NCI-H1092 treated with DMSO at 0.1 percent for 48 hours (cell line): ENCODE measurements at places on chromosomes 1 and 21.
A peak's percentile ranks its signal among the peaks of the same experiment; 100 is the strongest.

DNA sequence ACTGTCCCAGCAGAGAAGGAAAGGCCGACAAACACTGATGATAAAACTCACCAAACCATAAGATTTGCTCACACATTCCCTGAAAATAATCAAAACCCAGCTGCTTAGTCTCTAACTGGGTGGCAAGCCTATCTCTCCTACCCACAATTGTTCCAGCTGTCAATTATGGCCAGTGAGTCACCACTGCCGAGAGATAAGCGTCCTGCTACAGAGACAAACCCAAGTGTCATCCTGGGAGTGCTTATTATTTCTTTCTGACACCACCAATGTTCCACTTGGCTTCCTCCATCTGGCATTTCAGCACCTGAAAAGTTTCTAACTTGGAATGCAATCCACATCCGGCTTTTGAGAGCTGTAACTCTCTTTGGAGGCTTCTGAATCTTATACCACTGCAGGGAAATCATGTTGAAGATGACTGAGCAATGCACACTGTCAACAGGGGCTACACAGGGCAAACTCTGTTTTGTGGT, 51.5 kb upstream of the VAV3 start:
- DNase-seq = no peak

GRCh38 chr21:24076179-24076578, 1531.1 kb downstream of the MRPL39 start:
- DNase-seq = peak; percentile 2

- DNase-seq = no peak
Measured at GRCh38 chr1:97451046-97451826, 469.6 kb downstream of the DPYD start.

DNA sequence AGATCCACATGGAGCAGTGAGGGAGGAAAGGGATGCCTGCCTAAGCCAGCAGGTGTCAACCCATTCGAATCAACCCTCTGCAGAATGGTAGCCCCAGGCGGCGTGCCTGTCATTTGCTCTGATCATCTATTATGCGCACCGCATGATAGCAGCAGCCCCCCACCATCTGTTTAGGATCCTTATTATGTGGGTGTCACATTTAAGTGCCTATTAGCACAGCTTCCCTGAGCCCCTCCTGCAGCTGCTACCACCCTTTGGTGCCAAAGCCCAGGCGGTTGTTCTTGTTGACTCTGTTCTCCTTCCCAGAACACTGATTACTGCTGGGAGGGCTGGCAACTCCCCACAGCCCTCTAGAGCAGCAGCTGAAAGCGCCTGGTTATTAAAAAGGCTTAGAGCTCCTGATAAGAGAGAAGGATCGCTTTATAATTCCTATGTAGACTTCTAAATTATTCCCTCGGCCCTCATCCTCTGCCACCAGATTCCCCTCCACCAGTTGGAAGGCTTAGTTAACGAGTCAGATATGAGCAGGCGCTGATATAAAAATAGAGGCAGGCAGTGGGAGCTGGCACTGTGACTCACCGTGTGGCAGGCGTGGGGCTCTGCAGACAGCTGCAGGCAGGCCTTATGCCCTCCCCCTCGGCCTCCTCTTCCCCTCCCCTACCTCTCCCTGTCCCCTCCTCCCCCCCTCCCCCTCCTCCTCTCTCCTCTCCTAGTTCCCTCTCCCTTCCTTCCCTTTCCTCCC, 23.0 kb downstream of the ACTA1 start:
- DNase-seq = peak; percentile 99

- DNase-seq = no peak
Measured at GRCh38 chr1:110570901-110571300, 35.3 kb downstream of the KCNA2 start.

DNA sequence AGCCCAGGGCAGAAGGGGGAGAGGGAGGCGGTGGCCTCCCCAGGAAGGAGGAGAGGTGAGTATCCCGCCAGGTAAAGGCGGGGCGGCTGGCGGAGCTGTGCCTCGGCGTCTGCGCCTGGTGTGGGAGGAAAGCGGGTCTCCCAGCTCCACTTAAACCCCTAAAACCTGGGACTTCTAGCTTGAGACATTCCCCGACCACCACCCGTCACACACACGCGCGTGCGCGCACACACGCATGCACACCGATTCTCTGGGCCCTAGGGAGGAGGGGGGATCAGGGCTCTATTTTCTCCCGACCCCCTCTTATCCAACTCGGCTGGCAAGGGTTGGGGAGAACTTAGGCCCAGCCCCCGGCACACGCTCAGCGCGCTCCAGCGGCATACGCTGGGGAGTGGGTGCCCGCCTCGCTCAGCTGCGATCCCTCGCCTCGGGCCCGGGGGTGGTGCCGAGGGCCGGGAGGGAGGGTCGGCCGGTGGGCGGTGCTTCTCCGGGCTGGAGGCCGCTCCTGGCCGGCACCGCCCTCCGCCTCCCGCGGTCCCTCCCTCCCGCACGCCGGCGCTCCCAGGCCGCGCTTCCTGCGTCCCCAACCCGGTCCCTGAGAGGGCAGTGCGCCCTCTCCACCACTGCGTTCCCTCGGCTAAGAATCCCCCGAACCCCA, at the start of gene TMEM51:
TMEM51 (plus strand) TSS at position 564 of the 658 bp plus-strand sequence. CDS start 61,341 bp downstream, outside the sequence.
- DNase-seq = peak; percentile 77

DNA sequence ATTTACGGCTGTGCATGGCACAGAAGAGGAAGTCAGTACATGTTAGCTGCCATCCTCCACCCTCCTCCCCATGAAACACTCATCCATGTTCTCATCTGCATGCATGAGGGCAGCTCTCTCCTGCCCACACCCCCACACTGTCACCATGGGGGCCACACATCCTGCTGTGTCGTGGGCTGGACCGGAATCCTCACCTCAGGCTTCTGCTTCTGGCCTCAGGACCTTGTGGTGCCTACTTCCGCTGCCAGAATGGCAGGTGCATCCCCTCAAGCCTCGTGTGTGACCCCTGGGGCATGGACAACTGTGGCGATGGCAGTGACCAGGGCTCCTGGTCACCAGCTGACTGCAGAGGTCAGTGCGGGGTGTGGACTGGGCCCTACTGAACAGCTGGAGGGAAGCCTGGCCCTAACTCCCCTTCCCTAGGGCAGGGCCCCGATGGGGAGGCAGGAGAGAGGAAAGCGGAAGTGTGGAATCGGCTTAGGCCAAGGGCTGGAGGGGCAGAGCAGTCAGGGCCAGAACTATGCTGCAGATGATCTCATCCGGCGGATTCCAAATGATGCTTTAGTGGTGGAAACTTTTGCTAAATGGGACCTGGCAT, 3.8 kb downstream of the LDLRAD2 start:
- DNase-seq = no peak

DNA sequence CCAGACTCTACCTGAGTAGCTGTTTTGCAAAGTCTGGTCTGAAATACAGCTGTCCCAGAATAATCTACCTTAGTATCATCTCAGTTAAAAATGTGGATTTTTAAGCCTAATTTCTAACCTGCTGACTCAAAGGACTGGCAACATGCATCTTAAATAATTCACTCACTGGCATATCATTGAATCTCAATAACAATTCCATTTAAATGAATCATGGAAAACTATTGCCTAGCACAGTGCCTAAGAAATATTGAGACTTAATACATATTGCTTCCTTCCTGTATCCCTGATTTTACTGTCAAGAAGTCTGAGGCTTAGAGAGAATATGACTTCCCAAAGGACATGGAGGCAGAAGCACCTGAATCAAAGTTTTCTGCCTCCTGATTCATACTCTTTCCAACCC, 3.1 kb downstream of the CCDC190 start:
- DNase-seq = no peak

GRCh38 chr21:46097336-46098293, at the start of gene COL6A2:
Gene COL6A2 (plus strand): TSS chr21:46098112.
- DNase-seq = no peak

DNA sequence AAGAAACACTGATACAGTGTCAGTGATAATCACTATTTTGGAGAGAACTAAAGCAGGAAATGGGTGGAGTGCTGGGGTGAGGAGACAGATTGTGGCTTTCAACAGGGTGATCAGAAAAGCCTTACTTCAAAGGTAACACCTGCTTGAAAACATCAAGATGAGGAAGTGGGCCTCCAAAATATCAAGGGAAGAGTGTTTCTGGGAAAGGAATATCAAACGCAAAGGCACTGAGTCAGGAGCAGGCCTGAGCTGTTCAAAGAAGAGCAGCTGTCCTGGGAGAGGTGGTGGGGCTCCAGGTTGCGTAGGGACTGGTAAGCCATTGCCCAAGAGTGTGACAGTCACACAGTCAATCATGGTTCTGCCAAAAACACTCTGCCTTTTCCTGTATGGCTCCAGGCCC, 47.1 kb upstream of the ATP1A1 start:
- DNase-seq = no peak

- no peak for DNase-seq
Measured at GRCh38 chr1:39282537-39283216, 78.2 kb downstream of the MACF1 start.

DNA sequence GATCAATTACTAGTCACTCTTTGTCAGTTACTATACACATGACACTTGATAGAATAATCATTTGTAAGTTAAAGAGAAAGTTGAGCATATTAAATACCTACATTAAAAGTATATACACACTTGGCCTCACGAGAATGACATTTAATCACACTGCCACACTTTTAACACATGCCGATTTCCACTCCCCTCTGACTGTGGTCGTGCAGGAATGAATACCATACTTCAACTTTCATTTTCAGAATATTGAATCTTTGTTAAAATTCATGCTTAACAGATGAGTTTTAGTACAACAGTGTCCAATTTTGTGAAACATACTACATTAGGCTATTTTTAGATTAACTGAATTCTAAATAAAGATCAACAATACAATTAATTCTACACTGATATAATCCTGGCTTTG, 78.2 kb upstream of the SDC3 start:
- no peak for DNase-seq

DNA sequence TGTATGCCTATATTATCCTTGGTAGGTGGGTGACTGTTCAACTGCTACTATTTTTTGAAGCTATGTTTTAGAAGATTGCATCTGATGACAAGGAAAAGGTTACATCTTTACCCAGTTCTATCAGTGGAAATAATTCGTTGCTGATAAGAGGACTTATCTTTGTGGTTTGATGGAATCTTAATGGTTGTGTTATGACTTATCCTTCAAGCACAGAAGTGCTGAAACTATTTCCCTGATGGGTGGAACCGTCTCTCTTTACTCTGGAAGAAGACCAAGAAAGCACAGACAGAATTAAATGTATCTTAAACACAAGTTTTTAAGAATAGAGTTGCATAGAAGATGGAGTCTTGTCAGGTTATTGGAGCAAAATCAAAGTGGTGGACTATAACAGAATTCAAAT, 437.7 kb upstream of the KAZN start:
- no peak for DNase-seq

DNA sequence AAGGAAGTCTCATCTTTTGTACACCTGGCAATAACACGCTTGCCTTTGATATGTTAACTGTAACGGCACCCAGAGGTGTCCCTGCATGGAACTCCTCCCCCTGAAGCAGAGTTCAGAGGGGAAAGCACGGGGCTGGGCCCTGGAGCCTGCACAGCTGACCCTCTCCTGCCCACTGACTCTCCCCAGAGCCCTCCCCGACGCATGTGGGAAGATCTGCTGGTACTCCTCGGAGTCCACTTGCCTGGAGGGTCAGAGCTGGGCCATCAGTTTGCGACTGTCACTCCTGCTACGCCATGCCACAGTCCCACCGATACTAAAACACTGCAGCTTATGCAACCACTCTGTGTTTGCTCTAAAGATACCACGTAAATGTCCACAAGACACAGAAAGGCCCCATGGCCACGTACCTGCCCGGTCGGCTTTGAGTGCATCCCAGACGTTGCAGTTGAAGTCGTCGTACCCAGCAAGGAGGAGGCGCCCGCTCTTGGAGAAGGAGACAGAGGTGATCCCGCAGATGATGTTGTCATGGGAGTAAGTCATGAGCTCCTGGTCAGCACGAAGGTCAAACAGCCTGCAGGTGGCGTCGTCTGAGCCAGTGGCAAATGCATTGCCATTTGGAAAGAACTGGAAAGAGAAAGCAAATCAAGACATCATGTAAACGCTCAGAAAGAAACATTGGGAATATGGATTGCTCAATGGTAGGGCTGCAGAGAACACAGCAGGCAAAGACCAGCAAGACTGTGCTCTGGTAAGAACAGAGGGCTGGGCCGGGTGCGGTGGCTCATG, 10.6 kb upstream of the NADK start:
- no peak for DNase-seq

DNA sequence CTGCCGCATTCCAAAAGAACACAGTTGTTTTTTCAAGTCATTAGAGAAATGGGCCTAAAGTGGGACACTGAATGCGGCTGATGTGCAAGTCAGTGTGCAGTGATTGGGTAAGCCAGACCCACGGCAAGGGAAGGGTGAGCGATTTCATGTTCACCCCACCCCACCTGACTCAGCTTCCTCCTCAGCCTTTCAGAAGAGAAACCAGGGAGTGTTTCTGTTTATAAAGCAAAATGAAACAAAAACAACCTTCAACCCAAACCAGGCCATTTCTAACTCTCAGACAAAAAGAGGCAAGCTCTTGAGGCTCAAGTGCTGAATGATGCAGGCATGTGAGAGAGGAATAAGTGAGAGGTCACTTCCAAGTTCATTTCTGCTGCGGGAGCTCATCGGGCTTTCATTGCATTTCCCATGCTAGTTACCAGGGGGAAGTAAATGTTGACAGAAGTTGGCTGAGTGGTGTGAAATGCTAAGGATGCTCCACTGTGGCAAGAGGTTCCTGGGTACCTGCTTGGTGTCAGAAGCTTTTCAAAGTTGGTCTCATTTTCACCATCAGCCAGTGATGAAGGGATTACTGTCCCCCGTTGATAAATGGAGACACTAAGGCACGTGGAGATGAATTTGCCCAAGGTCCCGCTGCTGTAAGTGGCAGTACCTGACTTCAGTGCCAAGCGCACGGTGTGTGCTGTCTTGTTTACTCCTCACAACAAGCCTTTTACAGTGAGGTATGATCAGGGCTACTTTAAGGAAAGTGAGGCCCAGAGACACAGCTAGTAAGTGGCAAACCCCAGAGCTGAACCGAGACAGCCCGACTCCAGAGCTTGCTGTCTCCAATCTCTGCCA, 29.1 kb downstream of the STPG1 start:
- no peak for DNase-seq

GRCh38 chr1:13583595-13583965, at the start of gene PDPN:
Gene PDPN (plus strand): TSS chr1:13583832. CDS start chr1:13584034, 202 bp downstream.
- no peak for DNase-seq

GRCh38 chr1:200279810-200280411, 129.9 kb downstream of the ZNF281 start:
- peak; percentile 56 for DNase-seq
